K562 (cell line): ENCODE measurements at places on chromosomes 11 and 22. TPM values are rescaled to one million over a fixed set of nuclear protein-coding genes. Genes with fewer than 3 reads are reported as not detected.
A peak's percentile ranks its signal among the peaks of the same experiment; 100 is the strongest.

- no peak overlapping the region for H3K27ac ChIP-seq
- DNase-seq = no peak
- no peaks in the 10 kb centered on the region; the same call in 1 of the 2 replicates for H3K4me1 ChIP-seq
Measured at GRCh38 chr22:29517215-29517908, 36.2 kb downstream of the THOC5 start.

DNA sequence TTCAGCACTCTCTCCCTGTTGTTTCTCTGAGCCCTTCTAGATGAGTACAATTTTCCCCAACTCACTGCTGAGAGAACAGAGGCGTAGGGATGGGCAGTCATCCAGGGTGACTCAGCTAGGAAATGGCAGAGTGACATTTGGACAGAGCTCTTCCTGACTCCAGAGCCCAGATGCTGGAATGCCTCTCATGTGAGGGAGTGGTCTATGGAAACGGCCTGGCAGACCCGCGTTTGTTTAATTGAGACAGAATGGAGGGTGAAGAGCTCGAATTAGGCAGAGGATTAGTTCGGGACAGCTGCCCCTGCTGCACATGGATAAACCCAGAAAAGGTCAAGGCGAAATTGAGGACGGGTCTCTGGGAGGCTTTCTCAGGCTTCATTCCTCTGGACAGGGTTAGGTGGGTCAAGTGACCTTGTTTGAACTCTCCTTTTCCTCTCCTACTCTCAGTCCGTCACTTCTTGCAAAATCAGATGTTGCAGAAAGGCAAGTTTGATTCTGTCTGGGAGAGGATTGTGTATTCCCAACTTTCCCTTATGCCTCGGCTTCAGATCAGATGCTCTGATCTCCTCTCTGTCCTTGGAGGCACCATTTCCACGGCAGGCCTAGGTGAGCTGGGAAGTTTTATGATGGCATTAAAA is 7.6 kb upstream of the LMO2 start:
- no peaks in the 10 kb centered on the region for H3K27me3 ChIP-seq
- peak overlapping the region; percentile 9; the same call in 1 of the 3 replicates for H3K27ac ChIP-seq
- H3K36me3 ChIP-seq = no peaks in the 10 kb centered on the region
- peak; percentile 57 for DNase-seq

DNA sequence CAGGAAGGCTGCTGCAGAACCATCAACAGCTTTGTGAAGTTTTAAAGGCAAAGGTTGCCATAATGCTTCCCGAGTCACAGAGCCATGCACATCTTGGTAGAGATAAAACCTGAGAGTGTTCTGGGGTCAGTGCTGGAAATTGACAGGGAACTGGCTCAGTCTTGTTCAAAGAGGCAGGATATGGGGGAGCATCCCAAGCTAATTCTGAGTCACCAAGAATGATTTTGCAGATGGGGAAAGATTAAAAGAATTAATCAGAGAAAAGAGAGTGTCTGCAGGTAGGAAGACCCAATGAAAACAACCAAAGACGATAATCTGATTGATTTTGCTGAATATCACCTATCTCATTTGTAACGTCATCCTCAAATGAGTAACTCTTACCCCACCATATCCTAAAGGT is 99.9 kb upstream of the CD44 start:
- DNase-seq = no peak
- H3K4me1 ChIP-seq = no peaks in the 10 kb centered on the region
- H3K27ac ChIP-seq = no peak overlapping the region
- H3K36me3 ChIP-seq = no peaks in the 10 kb centered on the region

DNA sequence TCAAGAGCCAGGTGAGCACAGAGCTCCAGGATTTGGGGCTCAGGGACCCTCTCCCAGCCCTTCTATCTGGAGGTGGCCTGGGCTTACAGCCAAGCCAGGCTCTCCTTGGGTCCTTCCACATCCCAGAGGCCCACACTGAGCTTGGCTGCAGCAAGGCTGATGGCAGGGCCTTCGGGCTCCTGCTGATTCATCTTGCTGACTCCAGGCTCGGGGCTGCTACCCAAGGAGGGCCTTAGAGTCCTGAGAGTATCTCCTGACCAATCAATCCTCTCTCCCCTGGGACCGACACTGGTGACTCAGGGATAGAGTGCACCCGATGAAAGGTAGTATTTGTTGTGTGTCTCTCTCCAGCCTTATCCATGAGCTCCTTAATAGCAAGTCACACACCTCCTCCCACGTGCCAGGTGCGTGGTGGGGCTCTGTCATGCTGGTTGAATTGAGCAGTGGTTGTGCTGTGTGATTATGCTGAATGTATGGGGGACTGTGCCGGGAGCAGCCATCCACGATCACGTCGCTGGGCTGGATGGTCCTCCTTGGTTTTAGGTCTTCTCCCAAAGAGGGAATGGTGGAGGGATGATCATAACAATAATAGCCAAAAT is 62.3 kb downstream of the GRIK4 start:
- H3K36me3 ChIP-seq = no peaks in the 10 kb centered on the region
- H3K27ac ChIP-seq = no peak overlapping the region
- H3K4me3 ChIP-seq = no peak overlapping the region
- no peak for DNase-seq
- no peaks in the 10 kb centered on the region for H3K4me1 ChIP-seq
- H3K27me3 ChIP-seq = peaks cover 54% of the 10 kb centered on the region

Gene EFCAB6
- total RNA-seq = not detected in 2 replicates

Gene B4GALNT4
- total RNA-seq = 33.6 and 37.1 TPM in 2 replicates

Gene SSRP1
- 224 and 245 TPM in 2 replicates for total RNA-seq

Gene OR5B21
- total RNA-seq = not detected in 2 replicates
